GM03348 (cell line): ENCODE measurements at places on chromosomes 2 and 18.

GRCh38 chr2:107588181-107588580 is 238.5 kb upstream of the RGPD4 start:
- no peak for DNase-seq

GRCh38 chr18:77168811-77169311 is 36.3 kb upstream of the MBP start:
- DNase-seq, result no peak

GRCh38 chr2:175698061-175698460 is 304.0 kb downstream of the LNPK start:
- no peak for DNase-seq

- peak; percentile 5 for DNase-seq
These were observed 9.4 kb downstream of the ZNF24 start for GRCh38 chr18:35334821-35335220.

DNA sequence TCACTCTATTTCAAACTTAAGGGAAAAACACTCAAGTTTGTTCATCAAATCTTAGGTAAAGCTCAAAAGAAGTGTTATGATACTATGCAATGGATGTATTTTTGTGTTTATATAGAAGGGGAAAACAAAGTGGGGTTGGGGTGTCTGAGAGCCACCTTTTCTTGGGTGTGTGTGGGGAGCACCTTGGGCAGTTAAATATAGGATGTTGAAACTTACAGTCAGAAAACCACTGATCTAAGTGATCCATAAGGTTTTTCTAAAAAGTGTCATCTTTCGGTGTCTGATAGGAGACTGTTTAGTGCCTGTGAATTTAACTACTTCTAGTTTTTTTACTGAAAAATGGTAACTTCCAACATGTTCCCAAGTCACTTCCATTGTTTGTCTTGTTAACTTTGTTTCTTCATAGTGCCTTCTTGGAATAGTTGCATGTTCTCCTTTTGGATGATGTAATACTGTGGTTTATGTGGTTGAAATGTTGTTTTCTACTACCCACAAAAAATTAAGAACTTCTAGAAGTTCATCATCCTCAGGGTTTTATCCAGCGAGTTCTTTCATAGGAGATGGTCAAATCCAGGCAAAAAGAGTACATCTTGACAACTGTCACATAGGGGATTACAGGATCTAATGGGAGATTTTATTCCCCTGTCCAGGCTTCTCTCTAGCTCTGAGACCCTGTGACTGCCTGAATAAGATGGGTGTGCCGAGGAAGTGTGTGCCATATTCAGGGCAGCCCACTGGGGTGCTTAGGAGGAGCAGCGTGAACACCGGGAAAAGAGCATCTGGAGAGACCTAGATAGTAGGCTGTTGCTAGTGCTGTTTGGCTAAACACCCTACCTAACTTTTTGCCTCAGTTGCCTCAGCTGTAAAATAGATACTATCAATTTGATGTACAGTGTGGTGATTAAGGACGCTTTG is 46.2 kb downstream of the CAB39 start:
- DNase-seq, result peak; percentile 80

GRCh38 chr18:47490882-47491281 is 239.4 kb upstream of the SKOR2 start:
- DNase-seq, result no peak

GRCh38 chr18:77103991-77104531 is 28.5 kb downstream of the MBP start:
- DNase-seq, result no peak

DNA sequence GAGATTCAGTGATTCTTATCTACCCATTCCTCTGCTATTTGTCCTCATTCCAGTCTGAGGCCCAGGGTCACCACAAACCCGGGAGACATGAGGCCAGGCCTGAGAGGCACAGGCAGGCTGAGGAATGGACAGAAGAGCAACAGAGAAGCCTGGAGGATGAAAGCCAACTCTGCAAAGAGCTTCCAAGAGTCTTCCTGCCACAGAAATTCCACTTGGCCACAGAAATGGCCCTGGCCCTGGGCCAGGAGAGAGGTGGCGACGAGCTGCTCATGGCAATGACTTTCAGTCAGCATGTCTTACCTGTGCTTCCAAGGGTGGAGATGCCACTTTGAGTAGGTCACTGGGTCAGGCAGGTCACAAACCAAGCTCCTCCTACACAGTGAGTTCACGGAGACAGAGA is 155.3 kb upstream of the PKDCC start:
- DNase-seq, result peak; percentile 22

- no peak for DNase-seq
These were observed 728.8 kb upstream of the PIK3C3 start for GRCh38 chr18:41226186-41226585.

- DNase-seq, result no peak
These were observed 155.5 kb upstream of the CAVIN2 start for GRCh38 chr2:192002418-192002817.

- DNase-seq, result peak; percentile 30
These were observed 13.3 kb upstream of the RAB17 start for GRCh38 chr2:237603718-237604362.

- DNase-seq, result peak; percentile 29
These were observed 1.3 kb upstream of the LRP2 start for GRCh38 chr2:169363560-169364150.

DNA sequence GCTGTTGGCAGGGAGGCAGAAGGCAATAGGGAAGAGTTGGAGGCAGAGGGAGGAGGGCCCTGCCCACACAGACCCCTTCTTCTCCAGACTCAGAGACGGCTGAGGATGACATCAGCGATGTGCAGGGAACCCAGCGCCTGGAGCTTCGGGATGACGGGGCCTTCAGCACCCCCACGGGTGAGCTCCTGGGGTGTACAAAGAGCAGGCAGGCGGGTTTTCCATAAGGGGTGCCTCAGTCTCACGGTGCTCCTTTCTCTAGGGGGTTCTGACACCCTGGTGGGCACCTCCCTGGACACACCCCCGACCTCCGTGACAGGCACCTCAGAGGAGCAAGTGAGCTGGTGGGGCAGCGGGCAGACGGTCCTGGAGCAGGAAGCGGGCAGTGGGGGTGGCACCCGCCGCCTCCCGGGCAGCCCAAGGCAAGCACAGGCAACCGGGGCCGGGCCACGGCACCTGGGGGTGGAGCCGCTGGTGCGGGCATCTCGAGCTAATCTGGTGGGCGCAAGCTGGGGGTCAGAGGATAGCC is 10.0 kb downstream of the SPEG start:
- DNase-seq, result no peak

- DNase-seq, result no peak
These were observed 80.0 kb upstream of the PXDN start for GRCh38 chr2:1824202-1824905.

- DNase-seq, result no peak
These were observed 64.2 kb downstream of the TPO start for GRCh38 chr2:1477196-1478040.

DNA sequence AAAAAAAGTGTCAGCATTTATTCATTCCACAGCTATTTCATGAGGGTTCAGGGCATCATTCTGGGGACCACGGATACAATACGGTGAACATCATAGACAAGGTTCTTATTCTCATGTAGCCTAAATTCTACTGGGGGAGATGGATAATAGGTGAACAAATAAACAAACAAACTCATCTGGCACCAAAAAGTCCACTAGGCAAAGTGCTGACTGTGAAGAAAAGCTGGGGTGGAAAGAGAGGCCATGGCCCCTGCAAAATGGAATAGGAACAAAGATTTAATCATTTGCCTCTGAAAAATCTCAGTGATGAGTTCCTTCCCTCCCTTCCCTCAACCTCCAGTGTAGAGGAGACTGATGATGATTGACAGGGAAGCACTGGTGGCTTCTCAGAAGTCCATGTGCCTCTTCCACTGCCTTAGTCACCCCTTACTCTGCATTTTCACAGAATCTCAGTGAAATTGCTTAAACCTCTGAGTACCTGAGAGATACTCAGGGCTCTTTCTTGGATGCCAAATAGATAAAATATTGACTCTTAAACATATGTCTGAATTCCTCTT is 69.3 kb upstream of the IL1R1 start:
- no peak for DNase-seq

GRCh38 chr18:38047820-38048219 is 482.2 kb upstream of the CELF4 start:
- DNase-seq, result no peak

DNA sequence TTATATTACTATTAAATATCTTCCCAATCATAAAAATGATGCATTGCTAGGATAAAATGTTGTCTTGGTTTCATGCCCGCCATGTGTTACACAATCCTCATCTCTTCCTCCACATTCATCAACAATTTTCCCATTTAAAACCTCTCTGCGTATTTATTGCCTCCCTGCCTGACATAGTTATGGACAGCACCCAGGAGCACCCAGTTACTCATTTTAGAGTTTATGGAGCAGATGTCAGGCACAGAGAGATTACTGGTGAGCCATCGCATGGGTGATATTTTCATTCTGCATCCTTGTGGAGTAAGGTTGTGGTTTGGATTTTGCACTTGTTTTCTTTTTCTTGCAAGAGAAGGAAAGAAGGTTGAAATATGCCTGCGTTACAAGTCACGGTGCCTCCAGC is 116.7 kb upstream of the NPAS2 start:
- peak; percentile 73 for DNase-seq

DNA sequence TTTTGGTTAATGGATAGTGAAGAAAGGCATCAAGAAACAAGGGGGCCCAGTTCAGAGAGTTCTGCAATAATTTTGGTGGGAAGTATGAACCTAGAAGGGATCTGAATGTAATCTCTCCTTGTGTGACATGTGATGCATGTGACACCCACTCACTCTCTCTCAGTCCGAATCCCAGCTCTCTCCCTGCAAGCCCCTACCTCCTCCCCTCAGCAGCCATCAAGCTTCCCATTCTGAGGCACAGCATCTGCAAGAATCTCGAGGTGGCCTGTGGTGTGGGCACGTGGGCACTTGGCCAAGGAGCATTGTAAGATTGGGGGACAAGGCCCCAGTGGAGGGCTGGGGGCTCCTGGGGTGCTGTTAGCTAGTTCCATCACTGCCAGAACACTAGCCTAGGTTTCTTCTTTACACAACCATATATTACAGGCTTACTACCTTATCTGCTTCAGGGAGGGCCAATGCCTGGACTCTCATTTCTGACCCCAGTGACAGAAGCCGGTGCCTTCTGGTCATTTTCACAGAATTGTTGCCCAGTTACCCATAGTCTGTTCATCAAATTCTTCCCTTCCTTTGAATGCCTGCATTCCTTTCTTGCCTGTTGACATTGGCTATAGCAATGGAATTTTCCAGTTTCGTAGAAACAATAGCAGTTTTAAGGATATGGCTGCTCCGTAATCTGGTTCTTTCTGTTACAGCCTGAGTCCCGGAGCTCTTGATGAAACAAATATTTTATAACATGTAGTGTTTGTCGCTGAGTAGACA is 13.3 kb upstream of the LCLAT1 start:
- DNase-seq, result no peak

GRCh38 chr2:109486711-109487535 is 126.8 kb downstream of the SEPTIN10 start:
- no peak for DNase-seq

- DNase-seq, result no peak
These were observed 22.5 kb downstream of the MAP3K2 start for GRCh38 chr2:127365211-127365643.

DNA sequence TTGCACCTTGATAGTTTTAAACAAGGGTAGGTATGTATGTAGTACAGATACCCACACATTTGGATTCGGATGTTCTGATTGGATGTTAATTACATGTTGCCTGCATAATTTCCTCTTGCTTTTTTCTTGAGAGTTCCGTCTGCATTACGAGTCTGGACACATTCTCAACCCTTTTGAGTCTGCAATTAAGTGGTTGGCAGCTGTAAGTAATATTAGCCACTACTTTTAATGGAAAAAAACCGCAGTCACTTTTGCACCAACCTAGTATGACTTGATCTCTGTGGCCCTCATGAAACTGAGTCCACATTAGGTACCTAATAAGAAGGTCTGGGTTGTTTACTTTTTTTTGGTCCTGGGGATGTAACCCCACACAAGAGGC is 217.3 kb downstream of the VAPA start:
- no peak for DNase-seq

DNA sequence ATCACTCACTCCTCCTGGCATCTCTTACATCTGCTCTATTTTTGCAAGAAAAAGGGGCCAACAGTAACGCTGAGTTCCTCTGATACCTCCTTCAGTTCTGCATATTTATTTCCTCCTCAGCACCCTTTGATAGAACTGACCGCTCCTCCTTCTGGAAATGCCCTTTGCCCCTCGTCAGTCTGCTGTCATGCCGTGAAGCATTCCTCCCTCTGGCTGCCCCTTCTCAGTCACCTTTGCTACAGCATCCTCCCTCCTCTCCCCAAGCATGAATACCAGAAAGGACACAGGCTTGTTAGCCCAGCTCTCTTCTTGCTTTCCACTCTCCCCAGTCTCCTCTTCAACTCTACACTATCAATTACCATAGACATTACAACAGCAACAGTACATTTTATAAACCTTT is 135.4 kb downstream of the NBAS start:
- DNase-seq, result no peak

GRCh38 chr2:48347712-48348111 is 182.2 kb upstream of the STON1 start:
- no peak for DNase-seq

GRCh38 chr2:109377976-109378375 is 235.8 kb downstream of the SEPTIN10 start:
- DNase-seq, result no peak

DNA sequence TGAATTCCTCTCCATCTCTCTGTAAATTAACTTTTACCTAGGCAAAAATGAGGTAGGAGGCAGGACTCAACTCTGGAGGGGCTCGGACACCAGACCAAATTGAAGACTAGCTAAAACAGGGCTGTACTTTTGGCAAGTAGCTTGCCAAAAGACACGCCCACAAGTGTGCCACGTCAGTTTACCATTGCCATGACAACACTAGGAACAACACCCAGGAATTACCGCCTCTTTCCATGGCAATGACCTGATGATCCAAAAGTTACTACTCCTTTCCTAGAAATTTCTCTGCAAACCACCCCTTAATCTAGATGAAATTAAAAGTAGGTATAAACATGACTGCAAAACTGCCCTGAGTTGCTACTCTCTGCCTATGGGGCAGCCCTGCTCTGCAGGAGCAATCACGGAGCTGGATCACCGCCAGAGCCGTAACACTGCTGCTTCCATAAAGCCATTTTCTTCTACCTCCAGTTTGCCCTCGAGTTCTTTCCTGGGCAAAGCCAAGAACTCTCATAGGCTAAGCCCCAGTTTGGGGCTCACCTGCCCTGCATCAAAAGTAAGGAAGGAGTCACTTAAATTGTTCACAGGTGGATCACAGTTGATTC is 66.0 kb upstream of the FAM136A start:
- DNase-seq, result no peak

GRCh38 chr2:67131257-67131609 is 265.9 kb upstream of the ETAA1 start:
- DNase-seq, result no peak

GRCh38 chr2:118473846-118474540 is 373.5 kb downstream of the EN1 start:
- DNase-seq, result no peak
